Stimulated activated CD4-positive, alpha-beta T cell treated with anti-CD3 and anti-CD28 coated beads, TNF-alpha, amount 100 ng/mL, for 1 hour (primary cell): ENCODE measurements at places on chromosomes 7 and 10.

- DNase-seq = no peak
Observed at GRCh38 chr10:93591065-93591808, 9.8 kb downstream of the RBP4 start.

- no peak for DNase-seq
Observed at GRCh38 chr7:83807774-83808173, 158.8 kb upstream of the SEMA3E start.

- DNase-seq = no peak
Observed at GRCh38 chr7:26525398-26526264, 234.0 kb downstream of the SNX10 start.

DNA sequence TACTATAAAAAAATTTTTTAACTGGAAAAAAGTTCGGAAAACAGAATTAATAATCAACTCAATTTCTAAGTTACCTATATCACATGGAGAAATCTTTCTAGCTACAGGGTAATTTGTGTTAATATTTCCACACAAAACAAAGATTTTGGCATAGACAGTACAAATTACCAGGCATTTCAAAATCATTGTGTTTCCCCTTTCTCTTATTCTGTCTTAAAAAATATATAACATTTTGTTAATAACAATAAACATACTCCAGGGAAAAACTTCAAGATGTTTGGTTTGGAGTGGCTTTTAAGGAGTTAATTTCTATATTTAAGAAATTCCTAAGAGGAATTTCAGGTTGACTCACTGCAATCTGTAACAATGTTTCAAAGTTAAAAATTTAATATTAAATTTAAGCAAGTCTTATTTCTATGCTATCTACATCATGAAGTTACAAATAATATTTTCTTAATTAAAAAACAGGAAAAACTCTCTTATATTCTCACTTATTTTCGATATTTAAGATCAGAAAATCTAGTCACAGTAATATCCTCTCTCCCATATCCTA, 132.6 kb downstream of the NRBF2 start:
- DNase-seq = no peak

GRCh38 chr7:128075242-128076095, 44.2 kb upstream of the LRRC4 start:
- DNase-seq = no peak

- no peak for DNase-seq
Observed at GRCh38 chr10:116891208-116891607, 41.9 kb downstream of the ENO4 start.

- DNase-seq = no peak
Observed at GRCh38 chr10:77245953-77246352, 391.7 kb downstream of the KCNMA1 start.

GRCh38 chr10:122551450-122551849, 9.1 kb upstream of the DMBT1 start:
- no peak for DNase-seq

DNA sequence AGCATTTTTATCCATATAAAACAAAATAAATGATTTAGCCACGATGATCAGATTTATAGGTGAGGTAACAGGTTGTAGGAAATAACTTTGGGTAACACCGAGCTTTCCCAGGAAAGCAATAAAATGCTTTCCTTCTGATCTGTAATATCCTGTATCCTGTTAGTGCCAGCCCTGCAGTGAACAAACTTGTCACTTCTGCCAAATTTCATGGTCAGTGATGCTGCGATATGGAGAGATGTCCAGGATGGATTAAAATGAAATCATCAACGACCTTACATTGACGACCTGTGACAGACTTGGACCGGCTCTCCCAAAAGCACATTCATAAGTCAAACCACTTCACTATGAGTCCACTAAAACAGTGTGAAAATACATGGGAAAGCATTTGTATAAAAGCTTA, 608.0 kb upstream of the NRP1 start:
- no peak for DNase-seq

GRCh38 chr7:111262293-111263116, 171.6 kb downstream of the LRRN3 start:
- DNase-seq = no peak

DNA sequence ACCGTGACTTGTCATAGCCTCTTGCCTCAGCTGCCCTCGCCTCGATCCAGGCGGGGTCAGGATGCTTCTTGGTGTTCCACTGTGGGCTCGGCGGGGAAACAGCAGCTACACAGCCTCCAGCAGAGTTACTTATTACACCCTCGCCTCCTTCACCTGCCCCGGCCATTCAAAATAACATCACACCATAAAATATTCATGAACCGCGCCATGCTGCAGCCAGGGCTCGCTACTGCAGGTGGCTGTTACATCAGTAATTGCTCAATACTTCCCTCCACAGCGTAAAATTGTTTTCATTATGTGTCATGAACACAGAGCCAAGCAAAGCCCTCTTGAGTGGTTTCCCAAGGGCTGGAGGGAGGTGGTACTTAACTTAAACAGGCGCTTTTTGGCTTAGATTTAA, 241.5 kb upstream of the SP8 start:
- DNase-seq = no peak

DNA sequence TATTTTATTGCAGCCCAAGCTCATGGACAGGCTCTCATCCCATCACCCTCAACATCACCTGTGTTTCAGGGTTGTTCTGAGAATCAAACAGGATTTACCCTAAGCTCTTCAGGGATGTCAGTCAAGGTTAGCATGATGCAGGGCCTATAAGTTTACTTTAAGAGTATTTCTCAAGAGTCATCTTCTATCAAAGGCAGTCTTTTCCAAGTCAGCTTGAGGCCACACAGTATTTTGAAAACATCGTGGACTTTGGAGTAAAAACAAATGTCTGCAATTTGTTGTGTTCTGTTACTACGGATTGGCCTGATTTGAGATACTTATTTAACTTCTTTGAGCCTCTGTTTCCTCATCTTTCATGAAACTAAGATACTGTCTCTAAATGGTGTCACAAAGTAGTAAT, 42.0 kb upstream of the NRP1 start:
- DNase-seq = no peak

DNA sequence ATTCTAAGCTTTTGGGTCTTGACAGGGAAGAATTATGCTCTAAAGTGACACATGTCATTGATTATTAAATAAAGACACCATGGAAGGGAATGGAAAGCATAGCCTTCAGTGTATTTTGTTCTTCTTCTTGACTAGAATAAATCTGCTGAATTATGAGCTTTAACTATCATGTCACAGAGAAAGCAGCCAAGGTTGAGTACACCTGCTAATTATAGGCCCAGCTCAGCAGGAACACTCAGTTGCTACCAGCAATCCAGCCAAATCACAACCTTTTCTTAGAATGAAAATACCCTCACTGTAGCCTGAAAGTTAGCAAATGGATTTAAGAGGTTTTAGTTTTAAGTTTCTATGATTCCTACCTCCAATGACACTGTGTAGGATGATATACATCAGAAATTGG, 225.3 kb upstream of the RHOBTB1 start:
- DNase-seq = no peak

DNA sequence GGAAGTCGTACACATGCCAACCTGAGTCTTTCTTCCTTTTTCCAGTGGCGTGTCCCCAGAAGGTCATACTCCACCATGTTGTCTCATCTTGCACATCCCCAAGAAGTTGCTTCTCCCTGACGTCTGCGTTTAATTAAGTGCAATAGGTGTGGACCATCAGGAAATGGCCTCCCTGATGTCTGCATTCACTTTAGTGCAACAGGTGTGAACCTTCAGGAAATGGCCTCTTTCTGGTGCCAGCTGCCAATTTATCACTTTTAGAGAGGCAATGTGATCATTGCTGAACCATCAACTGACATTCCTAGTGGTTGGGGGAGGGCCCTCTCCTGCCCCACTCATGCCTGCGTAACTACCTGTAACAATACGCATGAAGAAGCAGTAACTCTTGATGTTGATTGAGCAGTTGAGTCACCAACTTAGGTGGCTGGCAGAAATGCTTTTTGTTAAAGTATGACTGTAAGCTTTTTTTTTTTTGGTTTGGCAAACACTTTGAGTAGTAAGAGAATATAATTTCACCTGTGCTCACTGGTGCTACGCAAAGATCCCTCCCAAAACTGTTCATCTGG, 25.8 kb downstream of the SCIN start:
- DNase-seq = no peak

GRCh38 chr7:44145479-44145968, 4.4 kb upstream of the MYL7 start:
- DNase-seq = peak; percentile 29

GRCh38 chr7:36115448-36116321, 37.4 kb upstream of the EEPD1 start:
- peak; percentile 3 for DNase-seq

GRCh38 chr10:921471-922414, 9.8 kb downstream of the LARP4B start:
- DNase-seq = no peak

DNA sequence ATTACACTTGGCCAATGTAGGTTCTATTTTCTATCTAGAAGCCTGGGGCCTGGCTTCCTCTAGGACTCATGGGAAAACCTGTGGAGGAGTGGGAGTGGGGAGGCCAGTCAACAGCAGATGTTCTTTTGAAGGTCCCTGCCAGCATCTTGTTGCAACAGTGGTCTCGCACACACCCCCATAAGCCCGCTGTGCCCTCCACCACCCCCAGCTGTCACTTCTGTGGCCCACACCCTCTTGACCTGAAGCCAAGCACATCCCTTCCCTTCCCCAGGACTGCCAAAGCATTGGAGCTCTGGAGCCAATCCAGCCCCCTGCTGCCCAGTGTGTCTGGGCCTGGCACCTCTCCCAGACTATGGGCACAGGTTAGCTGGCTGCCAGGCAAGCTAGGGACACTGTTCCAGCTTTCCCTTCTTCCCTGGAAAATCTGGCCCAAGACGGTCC, 1.9 kb upstream of the STX1A start:
- no peak for DNase-seq

DNA sequence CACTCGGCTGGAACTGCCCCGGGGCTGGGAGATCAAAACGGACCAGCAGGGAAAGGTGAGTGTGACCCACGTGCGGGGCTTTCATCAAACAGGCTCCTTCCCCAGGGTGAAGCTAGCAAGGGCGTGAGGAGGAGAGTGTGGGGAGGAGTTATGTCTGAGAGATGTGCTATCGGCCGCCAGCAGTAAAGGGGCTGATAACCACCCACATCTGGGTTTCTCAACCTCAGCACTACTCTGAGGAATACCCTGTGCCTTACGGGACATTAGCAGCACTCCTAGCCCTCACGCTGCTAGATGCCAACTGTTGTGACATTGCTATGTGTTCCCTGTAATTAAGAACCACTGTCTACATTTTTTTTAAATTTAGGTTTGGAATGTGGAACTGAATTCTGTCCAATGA, 113.9 kb upstream of the STK17A start:
- DNase-seq = no peak

GRCh38 chr10:109450702-109451101, 472.6 kb downstream of the XPNPEP1 start:
- DNase-seq = no peak

- DNase-seq = no peak
Observed at GRCh38 chr10:18144928-18145327, 4.7 kb downstream of the CACNB2 start.

DNA sequence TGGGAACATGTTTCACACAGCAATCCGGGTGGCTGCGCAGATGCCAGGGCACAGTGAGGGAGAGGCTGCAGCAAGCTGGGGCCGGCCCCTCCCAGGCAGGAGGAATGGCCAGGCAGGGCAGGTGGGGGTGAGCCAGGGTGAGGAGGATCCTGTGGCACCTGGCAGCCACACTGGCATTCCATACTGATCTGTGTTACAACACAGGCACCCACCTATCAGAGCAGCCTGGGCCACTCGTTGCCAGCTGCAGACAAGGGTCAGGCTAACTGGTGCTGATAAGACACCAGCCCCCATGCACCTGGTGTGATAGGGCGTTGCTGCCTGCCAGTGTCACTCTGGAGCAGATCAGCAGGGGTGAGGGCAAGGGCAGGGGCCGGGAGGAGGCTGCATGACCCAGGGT, 16.6 kb upstream of the RET start:
- no peak for DNase-seq

- no peak for DNase-seq
Observed at GRCh38 chr7:137753948-137754851, 92.6 kb downstream of the DGKI start.

DNA sequence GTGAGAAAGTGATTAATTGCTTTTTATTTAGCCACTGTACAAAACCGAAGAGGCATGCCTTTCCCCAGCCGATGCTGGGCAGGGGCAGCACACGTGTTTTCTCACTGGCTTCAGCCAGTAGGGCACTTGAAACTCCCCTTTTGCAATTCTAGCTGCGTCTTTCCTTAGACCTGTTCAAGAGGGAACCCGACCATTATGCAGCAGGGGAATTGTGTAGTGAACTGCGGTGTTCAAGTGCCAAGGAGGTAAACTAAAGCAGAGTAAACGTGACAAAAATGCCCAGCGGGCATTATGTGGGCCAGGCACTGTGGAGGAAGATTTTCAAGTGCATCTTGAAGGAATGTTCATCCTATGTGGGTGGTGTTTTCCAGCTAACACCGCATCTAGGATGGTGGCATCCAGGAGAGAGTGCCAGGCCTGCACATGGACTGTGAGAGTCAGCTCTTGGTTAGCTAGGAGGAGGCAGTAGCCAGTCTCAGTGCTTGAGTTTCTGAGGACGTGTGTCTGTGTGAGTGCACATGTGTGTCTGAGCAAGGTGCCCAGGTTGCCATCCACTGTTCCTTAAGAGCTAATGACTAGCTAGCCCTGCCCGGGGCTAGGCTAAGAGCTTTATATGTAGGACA, 3.3 kb downstream of the WIPF3 start:
- DNase-seq = no peak

GRCh38 chr7:151248346-151249033, at the start of gene SMARCD3:
Gene SMARCD3 (minus strand): TSS chr7:151248694. CDS start chr7:151248562, 132 bp downstream.
- DNase-seq = no peak

GRCh38 chr7:155219947-155220769, 77.5 kb upstream of the INSIG1 start:
- no peak for DNase-seq

DNA sequence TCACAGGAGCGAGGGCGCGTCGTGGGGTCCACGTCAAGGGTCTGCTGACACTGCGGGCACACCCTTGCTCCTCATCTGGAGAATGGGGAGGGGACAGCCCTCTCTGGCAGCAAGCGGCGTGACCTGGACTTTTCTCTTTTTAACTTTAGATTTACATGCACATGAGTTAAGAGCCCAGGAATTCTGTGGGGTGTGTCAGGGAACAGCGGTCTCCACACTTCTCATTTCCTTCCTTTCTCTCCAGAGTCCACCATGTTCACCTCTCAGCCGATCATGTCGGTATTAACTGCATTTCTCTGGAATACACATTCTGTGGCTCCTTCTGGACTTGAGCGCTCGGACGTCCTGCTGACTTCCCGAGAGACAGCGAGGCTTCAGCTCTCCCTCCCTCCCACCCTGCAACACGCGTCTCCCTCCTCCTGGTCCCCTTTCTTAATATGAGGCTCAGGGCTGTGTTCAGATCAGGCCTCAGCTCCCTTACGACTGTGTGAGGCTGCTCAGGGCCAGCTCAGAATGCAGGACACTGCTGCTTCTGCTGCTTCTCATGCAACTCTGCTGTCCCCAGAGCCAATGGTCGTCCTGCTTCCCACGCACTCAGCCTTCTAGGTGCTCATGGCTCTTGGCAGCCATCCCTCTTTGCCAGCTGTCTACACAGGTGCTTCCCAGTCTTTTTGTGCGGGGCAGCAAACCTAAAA, 261.3 kb downstream of the ELFN1 start:
- DNase-seq = no peak

GRCh38 chr10:11901454-11901832, 78.3 kb downstream of the PROSER2 start:
- DNase-seq = no peak

- DNase-seq = no peak
Observed at GRCh38 chr10:22324413-22324812, 3.5 kb downstream of the BMI1 start.
